ENCODE measurements at places on chromosomes 4 and X.

GRCh38 chr4:136241221-136241986, 1290.9 kb downstream of the PCDH18 start:
- no peak for DNase-seq

DNA sequence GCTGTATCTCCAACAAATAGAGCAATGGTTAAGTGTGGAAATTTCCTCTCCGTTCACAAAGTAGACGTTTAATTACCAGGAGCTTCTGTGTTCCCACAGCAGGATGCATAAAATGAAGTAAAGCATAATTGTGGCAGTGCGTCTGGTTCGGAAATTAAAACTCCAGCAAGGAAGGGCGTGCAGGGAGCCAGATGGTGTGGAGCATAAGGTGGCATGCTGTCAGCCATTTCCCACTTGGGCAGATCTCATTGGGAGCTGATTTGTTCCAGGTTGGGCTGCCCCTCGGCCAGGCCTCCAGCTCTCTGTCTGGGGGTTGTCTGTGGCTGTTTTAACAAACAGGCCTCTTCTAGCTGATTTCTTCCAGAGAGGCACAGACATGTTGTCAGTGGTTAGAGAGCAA, 182.1 kb upstream of the CLNK start:
- no peak for DNase-seq

- DNase-seq, result no peak
These were observed 53.3 kb downstream of the MED28 start for GRCh38 chr4:17667653-17668201.

GRCh38 chr4:1559896-1560650, 124.0 kb downstream of the FAM53A start:
- no peak for DNase-seq

GRCh38 chrX:72201836-72202536, 20.4 kb downstream of the PIN4 start:
- DNase-seq, result no peak

DNA sequence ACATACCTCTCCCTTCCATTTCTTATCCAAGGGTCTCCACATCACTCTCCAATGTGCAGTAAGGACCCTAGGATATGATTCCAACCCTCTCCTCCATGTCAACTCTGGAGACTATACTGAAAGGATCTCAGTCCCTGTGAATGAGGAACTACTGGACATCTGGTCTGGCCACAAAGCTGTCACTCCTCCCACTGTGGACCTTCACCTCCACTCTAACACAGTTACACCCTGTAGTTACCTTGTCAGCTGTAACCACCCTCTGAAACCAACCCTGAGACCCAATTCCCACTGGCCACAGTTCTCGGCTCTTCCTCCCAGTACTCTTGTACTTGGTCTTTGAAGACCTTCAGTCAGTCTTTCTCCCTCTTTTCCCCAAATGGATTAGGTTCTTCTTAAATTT, 2.9 kb downstream of the TMEM128 start:
- DNase-seq, result no peak

- DNase-seq, result no peak
These were observed 68.6 kb downstream of the RGS12 start for GRCh38 chr4:3361406-3361805.

GRCh38 chr4:63233671-63234070, 1175.6 kb downstream of the TECRL start:
- DNase-seq, result no peak

- DNase-seq, result no peak
These were observed 237.4 kb downstream of the DCLK2 start for GRCh38 chr4:150315691-150316090.

- DNase-seq, result no peak
These were observed 218.7 kb upstream of the SPOCK3 start for GRCh38 chr4:167452922-167453430.

DNA sequence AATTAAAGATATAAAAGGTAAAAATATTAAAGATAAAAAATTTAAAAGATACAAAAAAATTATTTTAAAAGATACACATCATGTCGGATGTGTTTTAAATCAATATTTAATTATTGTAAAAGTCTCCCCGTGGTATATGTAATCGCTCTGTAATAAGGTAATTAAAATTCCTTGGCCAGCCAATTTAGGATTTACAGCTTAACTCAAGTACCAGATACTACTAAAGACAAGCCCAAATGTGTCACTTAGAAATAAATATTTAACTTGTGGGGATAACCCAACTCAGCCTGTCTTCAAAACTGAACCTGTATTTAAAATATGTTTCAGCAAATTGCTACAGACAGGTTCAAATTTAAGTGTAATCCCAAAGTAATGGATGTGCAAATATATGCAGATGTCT, 56.0 kb downstream of the GPR82 start:
- DNase-seq, result no peak

GRCh38 chrX:25166546-25166945, 150.8 kb upstream of the ARX start:
- DNase-seq, result no peak

- DNase-seq, result no peak
These were observed 111.8 kb downstream of the TRAPPC11 start for GRCh38 chr4:183770906-183771305.
